ENCODE measurements at places on chromosomes 1 and 21. TPM values are rescaled to one million over a fixed set of nuclear protein-coding genes. Genes with fewer than 3 reads are reported as not detected.

DNA sequence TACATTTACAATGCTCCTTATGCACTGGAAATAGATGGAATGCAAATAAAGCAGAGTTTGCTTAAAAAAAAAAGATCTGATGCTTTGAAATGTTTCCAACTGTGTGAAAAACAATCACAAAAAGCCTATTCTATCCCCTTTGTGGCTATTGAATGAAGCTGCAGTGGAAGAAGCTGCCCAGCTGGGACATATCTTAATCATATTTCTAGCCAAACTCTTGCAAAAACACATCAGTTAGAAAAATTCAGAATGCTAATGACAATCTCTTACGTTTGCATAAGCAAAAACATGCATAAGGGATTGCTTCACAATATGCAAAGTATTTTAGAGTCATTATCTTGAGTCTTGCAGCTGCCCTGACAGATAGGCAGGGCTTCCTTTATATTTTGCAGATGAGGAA lies 526.4 kb upstream of the USP24 start:
- H3K27me3 ChIP-seq = no peaks in the 10 kb centered on the region
- no peak overlapping the region for H3K4me3 ChIP-seq
- no peak for DNase-seq
- H3K36me3 ChIP-seq = no peaks in the 10 kb centered on the region

DNA sequence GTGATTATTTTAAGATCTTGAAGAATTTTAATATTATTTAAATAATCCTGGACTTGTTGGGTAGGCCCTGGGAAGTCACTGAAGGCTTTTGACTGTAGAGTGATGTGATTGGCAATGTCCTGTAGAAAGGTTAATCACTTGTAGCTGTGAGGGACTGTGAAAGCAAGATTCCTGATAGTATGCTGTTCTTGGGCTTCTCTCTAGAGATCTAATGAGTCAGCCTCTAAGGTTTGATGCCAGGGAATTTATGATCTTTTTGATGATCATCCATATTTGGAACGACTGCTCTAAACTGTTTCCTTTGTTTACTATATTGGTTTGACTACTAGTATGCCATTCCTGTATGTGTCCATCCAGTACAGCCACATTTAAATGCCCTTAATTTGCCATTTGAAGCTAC lies 56.5 kb downstream of the CAMSAP2 start:
- no peaks in the 10 kb centered on the region for H3K27me3 ChIP-seq
- H3K4me3 ChIP-seq = no peak overlapping the region
- peaks cover 9% of the 10 kb centered on the region for H3K4me1 ChIP-seq
- no peak overlapping the region for H3K27ac ChIP-seq
- no peak for DNase-seq
- no peaks in the 10 kb centered on the region for H3K36me3 ChIP-seq

The SUSD4 gene
- 4.0 TPM for total RNA-seq

GRCh38 chr1:232589812-232590743 lies 39.9 kb downstream of the SIPA1L2 start:
- H3K27ac ChIP-seq = no peak overlapping the region
- H3K36me3 ChIP-seq = no peaks in the 10 kb centered on the region
- peaks cover 11% of the 10 kb centered on the region for H3K4me1 ChIP-seq
- H3K27me3 ChIP-seq = no peaks in the 10 kb centered on the region

GRCh38 chr21:33151941-33152731 lies 77.6 kb upstream of the IFNAR2 start:
- H3K4me1 ChIP-seq = no peaks in the 10 kb centered on the region
- peaks cover 8% of the 10 kb centered on the region for H3K27me3 ChIP-seq
- no peak overlapping the region for H3K27ac ChIP-seq
- H3K36me3 ChIP-seq = no peaks in the 10 kb centered on the region

DNA sequence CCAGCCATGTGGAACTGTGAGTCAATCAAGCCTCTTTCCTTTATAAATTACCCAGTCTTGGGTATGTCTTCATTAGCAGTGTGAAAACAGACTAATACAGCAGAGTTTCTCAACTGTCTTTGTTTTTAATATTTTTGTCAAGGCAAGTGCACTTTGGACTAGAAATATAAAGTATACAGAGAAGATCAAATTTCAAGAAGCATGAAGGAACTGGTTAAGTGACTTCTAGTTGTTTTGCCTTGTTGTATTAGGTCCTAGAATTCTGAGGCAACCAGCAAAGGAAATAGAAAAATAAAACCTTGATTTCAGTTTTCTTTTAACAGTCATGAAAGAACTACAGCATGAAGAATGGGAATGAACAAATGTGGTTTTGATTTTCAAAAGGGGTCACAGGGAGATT lies 131.1 kb upstream of the PTGFR start:
- H3K27me3 ChIP-seq = no peaks in the 10 kb centered on the region
- no peaks in the 10 kb centered on the region for H3K4me1 ChIP-seq
- no peak overlapping the region for H3K4me3 ChIP-seq
- DNase-seq = no peak
- no peak overlapping the region for H3K27ac ChIP-seq

Measured in gastrocnemius medialis (tissue), 4 donors.